ENCODE measurements at places on chromosomes 13 and 19.

GRCh38 chr13:76846363-76846762 is 39.8 kb downstream of the KCTD12 start:
- no peak for DNase-seq

GRCh38 chr13:61761690-61762089 is 346.0 kb upstream of the PCDH20 start:
- no peak for DNase-seq

DNA sequence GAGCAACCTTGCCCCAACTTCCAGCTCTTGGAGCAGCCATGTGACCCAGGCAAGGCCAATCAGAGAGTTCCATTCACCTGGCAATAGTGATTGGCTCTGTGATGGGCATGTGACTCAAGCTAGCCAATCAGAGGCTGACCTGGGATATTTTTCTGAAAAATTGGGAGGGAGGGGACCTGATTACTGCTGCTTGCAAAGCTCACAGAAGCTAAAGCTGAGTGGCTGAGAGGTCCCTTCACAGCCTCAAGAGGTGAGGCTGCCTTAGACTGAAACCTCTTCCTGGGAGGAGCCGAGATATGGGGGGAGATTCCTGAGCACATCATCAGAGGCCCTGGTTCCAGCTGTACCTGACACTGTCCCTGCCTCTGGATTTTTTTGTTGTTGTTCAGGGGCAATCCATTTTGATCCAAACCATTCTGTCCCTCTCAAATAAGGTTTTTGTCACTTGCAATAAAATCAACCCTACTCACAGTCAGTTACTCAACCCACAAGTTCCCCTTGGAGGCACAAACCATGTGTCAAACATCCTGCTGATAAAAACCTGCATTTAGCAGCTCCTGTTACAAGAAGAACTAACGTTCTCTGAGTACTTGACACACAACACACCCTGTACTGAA is 4.8 kb downstream of the CIB3 start:
- DNase-seq: no peak

GRCh38 chr13:84683448-84683847 is 801.2 kb upstream of the SLITRK1 start:
- DNase-seq: no peak

DNA sequence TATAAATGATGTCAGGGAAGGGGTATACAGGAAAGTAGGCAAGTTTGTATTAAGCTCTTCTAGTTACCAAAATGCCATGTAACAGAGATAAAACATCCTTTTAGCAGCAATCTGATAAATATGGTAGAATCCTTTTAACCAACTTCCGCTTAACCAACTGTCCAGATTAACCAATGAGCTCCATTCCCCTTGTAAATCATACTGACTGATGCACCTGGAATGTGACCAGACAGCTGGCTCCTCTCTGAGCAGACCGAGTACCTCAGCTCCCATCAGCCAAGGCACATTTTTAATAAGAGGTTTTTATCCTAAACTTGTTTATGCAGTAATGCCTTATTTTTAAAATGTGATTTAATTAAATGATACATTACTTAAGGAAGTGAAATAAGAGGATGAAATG is 66.4 kb downstream of the KLF12 start:
- DNase-seq: no peak

DNA sequence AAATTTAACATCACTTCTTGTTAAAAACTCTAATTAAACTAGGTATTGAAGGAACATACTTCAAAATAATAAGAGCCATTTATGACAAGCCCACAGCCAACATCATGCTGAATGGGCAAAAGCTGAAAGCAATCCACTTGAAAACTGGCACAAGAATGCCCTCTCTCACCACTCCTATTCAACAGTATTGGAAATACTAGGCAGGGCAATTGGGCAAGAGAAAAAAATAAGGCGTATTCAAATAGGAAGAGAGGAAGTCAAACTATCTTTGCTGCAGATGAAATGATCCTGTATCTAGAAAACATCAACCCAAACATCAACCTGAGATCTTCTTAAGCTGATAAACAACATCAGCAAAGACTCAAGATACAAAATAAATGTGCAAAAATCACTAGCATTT is 15.6 kb upstream of the LILRB1 start:
- DNase-seq: no peak

- no peak for DNase-seq
These were observed 121.9 kb downstream of the DLEU7 start for GRCh38 chr13:50721672-50721992.

DNA sequence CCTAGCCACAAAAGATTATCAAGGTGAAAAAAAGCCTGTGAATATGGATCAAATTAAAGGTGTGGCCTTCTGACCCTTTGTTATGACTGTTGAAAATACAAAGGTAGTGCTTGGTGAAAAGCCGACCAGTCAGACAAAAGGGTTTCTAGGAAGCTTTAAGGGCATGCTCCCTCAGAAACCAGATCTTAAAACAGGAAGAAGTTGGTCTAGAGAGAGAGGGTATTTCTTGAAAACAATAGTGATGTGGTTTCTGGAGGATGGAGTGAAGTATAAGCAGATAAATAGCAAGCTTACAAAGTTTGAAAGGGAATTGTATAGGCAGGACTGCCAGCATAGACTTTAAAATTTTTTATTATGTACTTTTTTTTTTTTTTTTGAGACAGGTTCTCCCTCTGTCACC is 5.0 kb upstream of the EID2 start:
- DNase-seq: no peak

- DNase-seq: no peak
These were observed 46.4 kb downstream of the KPNA3 start for GRCh38 chr13:49746111-49746510.

DNA sequence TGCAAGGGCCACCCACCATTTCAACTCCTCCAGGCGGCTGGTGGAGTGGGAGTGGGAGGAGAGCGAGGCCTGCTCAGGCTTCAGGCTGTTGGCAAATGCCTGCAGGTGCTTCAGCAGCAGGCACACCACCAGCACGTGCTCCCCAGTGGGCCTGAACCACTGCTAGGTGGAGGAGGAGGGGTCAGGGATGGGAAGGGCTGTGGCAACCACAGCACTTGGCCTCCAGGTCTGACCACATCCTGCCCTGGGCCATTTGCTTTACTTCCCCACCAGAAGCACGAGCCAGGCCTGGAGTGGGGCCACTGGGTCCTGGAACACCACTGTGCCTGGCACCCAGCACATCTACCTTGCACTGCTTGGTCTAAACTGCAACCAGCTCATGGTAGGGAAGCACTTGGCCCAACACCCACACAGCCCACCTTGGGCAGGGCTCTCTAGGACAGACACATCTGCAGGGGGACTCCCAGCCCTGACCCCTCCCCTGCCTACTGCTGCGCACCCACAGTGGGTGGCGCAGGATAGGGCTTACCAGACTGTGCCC is 26.2 kb downstream of the TUBA3C start:
- no peak for DNase-seq

DNA sequence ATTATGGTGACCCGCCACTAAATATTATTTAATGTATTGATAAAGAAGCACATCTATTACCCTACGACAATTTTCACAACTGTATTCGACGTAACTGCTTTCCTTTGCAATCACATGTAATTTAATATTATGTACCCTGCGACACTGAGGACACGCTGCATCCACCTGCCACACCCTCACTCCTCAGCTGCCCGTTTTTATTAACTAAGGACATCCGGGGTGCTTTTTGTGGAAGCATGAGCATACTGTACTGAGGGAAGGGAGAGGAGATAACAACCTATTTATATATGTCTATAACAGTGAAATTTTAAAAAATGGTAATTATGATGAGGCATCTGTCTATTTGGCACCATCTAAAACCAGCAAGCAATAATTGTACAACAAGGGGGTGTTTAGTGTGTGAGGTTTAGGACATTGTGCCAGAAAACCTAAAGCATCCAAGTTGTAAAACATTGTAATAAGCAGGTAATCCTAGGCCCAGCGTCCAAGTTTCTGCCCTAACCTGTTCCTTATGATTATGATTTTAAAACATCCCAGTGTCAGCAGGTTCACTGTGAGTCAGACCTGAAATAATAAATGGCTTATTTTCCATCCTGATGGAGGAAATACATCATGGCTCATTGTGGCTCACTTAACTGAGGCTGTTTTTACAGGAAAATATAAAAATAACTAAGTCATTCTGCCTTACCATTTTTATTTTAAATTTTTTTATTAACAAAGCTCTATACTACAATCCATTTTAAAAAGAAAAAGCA is 56.3 kb downstream of the FOXO1 start:
- no peak for DNase-seq

DNA sequence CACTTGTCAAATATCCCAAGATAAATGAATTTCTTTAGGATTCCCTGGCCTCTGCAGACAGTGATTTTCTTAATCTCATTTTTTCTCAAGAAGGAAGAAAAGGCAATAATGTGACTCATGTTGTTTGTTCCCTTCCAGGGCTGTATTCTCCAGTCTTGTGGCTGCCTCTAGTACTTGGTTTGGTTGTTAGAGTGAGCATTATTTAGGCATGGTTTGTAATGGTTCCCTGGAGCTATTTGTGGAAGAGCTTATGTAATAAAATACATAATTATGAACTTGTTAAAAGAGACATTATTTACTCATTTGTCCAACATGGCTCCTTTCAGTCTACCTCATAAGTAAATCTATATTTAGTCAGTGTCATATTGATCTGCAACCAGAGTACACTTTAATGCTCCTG is 270.4 kb downstream of the DCT start:
- no peak for DNase-seq

GRCh38 chr13:19927117-19927748 is 31.3 kb upstream of the ZMYM2 start:
- DNase-seq: no peak

DNA sequence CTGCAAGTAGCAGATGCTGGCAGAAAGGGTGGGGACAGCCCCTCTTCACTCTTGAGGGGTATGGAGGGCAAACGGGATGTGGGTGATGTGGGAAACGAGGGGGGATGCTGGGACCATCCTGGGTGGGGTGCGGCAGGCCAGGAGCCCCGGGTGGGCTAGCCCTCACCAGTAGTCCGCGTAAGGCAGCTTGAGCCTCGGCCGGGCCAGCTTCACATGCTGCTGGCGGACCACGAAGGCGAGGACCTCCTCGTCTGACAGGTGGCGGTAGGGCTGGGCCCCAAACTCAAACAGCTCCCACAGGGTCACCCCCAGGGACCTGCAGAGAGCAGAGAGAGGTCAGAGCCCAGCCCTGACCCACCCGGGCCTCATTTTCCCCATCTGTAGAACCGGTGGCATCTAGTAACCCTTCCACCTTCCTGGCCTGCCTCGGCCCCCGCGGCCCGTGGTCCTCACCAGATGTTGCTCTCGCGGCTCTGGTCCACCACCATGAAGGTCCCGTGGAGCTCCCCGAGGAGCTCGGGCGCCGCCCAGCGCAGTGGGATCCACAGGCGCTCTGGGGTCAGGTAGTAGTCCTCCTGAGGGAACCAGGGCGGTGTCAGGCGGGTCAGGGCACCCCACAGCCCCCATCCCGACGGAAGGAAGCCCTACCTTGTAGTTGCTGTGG is 10.7 kb downstream of the LMTK3 start:
- DNase-seq: no peak

GRCh38 chr13:89687066-89687465 is 1660.4 kb upstream of the MIR17HG start:
- DNase-seq: no peak

DNA sequence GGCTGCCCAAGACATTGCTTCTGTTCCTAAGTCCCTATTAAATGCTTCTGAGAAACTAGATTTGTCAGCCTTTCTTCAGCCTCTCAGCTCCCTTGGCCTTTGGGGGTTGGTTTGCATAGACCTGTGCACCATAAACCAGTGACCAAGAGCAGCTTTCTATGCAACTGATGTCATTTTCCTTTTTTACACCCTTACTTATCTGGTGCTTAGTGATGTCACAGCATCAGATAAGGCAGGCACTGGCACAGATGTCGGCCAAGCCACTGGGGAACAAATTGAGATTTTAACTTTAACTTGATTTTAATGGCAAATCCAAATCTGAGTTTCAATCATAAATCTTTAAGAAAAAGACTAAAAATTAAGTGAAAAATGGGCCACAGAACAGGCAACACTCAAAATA is 59.8 kb downstream of the RUBCNL start:
- no peak for DNase-seq

GRCh38 chr19:4474514-4475022 is 2.5 kb downstream of the HDGFL2 start:
- DNase-seq: no peak

GRCh38 chr13:106599875-106600797 is 32.2 kb upstream of the ARGLU1 start:
- DNase-seq: no peak

GRCh38 chr13:27404680-27405079 is 19.7 kb upstream of the GTF3A start:
- DNase-seq: no peak

- no peak for DNase-seq
These were observed at the start of gene CEACAM6 for GRCh38 chr19:41755328-41755913. Gene CEACAM6 (plus strand): TSS chr19:41755530. CDS start chr19:41755639, 109 bp downstream.

GRCh38 chr19:3748965-3749364 is 12.5 kb downstream of the APBA3 start:
- DNase-seq: no peak

- DNase-seq: no peak
These were observed at the start of gene DOCK6 for GRCh38 chr19:11261971-11262839. Gene DOCK6 (minus strand): TSS chr19:11262524. CDS start chr19:11262440, 84 bp downstream.

GRCh38 chr13:114049026-114049425 is 75.2 kb upstream of the C13orf46 start:
- DNase-seq: peak; percentile 33

GRCh38 chr19:38730470-38730730 is 13.9 kb downstream of the CAPN12 start:
- no peak for DNase-seq

Data from stimulated activated CD8-positive, alpha-beta memory T cell treated with anti-CD3 and anti-CD28 coated beads, Interleukin-2, amount 100 ng/mL, for 1 hour (primary cell).